ENCODE measurements at places on chromosomes 2 and 18.

DNA sequence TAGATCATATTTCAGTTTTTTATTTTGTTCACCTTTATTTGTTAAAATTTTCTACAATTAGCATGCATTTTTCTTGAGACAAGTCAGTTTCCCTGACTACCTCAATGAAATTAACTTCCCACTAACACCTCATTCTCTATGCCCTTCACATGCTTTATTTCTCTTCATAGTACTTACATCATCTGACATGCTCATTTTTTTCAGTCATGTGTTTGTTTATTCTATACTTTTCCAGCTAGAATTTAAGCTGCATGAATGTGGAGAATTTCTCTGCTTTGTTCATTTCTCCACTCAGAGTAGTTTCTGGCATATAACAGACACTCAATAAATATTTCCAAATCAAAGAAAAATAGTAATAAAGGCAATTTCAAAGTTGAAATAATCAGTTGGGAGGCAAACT is 78.9 kb upstream of the SCN7A start:
- DNase-seq: no peak

- DNase-seq: no peak
Observed at GRCh38 chr2:237652854-237653253, 25.5 kb downstream of the LRRFIP1 start.

DNA sequence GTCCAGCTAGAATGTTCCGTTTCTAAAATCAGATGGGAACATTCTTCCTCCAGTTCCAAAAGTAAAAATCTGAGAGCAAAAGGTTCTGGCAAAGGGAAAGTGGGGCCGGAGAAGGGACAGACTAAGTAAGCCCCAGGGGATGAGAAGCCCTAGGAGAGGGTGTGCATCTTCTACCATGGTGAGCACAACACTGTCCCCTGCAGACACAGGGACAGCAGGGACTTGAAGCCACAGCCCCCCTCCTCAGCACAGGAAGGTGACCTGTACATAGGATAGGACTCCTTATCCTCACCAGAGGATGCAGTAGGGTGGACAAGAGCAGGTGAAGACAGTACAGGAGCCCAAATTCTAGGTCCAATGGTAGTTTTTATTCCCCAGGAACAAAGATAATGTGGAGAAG is 12.6 kb upstream of the ATRAID start:
- DNase-seq: no peak

GRCh38 chr18:10872304-10872703 is 277.1 kb downstream of the PIEZO2 start:
- DNase-seq: no peak

- DNase-seq: no peak
Observed at GRCh38 chr2:187011206-187011832, 162.3 kb upstream of the ZSWIM2 start.

DNA sequence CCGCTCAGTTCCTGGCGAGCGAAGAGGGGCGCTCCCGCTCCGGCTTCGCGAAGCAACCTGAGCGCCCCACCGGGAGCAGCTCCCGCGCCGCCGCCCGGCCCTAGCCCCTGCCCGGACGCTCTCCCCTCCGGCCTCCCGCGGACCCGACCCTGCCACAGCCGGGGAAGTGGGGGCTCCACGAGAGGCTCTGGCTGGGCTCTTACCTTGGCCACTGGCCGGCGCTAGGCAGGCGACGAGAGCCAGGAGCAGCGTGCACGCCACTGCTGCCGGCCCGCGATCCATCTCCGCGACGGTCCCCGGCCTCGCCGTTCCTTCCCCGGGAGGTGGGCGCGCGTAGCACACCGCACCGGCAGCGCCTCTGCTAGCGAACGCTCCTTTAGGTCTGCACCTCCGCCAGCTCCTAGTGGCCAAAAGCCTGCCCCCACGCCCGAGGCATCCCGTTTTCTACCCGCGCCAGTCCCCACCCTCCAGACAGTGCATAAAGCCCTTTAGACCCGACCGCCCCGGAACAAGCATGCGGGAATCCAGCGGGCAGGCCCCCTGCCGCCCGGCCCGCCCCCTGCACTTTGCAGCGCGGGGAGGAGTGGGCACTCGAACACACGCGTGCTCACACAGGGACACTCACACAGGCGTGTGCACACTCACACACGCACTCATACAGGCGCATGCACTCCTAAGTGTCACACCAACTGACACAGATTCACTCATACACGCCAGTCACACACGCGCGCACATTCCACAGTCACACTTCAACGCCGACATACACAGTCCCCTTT is at the start of gene LRP2:
Gene LRP2, minus strand, starts transcription at position 417 of the 776 bp plus-strand sequence. Its CDS starts 135 bp downstream, at position 282.
- DNase-seq: no peak

GRCh38 chr2:203195331-203196036 is 43.3 kb upstream of the CYP20A1 start:
- DNase-seq: no peak

GRCh38 chr2:34664266-34664665 is 1065.2 kb upstream of the FAM98A start:
- no peak for DNase-seq

- DNase-seq: no peak
Observed at GRCh38 chr2:109247812-109248211, 118.8 kb downstream of the SH3RF3 start.

- no peak for DNase-seq
Observed at GRCh38 chr2:163734881-163735684, 725 bp downstream of the FIGN start.

GRCh38 chr2:226683944-226684562 is 115.6 kb downstream of the IRS1 start:
- no peak for DNase-seq

GRCh38 chr18:79381811-79382311 is 13.9 kb upstream of the NFATC1 start:
- DNase-seq: no peak

DNA sequence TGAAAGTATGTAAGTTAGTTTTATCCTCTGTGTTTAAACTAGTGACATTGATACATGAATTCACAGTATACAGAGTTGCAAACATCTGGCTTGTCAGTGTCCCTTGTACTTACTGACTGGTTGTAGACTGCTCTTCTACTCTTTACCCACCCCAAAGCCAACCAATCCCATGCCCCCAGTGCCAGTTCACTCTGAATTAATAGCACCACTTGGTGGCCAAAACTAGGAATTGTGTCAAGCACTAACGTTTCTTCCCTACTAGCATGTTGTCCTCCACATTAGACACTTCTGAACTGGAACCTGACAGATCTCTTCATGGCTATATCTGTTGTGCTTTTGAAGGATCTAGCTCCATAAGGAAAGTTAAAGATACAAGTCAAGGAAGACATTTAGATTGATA is 27.2 kb upstream of the OTX1 start:
- no peak for DNase-seq

DNA sequence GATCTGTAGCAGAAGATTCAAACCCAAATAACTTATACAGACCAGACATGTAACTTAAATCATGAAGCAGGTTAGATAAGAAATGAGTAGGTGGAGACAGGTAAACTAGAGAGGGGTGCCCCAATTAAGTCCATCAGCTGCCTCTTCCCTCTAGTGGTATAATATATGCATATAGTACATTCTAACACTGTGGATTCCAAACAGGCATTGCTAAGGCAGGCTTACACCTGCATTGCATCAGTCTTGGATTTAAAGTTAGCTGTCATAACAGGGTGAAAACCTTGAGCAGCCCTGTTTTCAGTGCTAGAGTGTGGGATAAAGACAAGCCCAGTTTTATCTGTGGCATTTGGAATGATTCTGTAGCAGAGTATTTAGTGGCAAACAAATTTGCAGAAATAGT is 63.4 kb downstream of the NYAP2 start:
- DNase-seq: no peak

DNA sequence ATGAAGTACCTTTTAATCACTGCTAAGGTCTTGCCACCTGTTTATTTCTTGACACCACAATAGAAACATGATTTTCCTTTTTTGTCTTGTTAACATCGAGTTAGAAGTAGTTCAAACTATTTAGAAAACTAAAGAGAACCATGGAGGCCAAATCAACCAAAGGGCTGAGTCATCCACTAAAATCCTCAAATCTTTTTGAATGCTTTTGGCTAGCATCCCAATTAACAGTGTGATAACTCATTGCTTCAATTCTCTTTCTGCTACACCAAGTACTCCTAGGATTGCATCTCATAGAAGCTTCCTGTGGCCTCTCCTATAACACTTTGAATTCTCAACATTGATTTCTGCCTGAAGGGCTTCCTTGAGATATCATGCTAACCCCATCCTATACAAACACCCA is 159.9 kb upstream of the MMADHC start:
- DNase-seq: no peak

GRCh38 chr2:11131166-11131920 is 23.9 kb upstream of the SLC66A3 start:
- no peak for DNase-seq

DNA sequence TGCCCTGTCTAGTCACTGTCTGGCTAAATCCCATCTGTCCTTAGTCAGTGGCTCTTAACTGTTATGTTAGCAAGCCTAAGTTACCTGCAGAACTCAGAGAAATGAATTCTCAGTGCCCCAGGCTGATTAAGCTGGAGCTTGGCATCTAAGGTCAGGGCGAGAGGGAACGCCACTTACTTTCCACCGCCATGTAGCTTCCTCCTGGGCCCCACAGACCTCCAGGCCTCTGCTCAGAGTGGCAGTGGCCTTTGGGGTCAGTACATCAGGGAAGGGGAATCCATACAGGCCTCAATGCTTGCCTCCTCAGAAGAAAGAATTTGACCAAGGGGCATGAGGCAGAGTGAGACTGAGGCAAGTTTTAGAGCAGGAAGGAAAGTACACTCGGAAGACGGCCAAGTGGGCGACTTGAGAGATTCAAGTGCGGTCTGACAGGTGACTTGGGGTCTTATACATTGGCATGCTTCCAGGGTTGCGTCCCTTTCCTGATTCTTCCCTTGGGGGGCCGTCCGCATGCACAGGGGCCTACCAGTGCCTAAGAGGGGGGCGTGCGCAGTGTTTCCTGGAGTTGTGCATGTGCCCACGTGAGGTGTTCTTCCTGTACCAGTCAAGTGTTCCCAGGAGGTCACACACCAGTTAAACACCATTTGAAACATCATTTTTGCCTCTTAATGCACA is 64.1 kb downstream of the EMILIN2 start:
- no peak for DNase-seq

GRCh38 chr2:157256626-157257025 is 879 bp upstream of the GALNT5 start:
- no peak for DNase-seq

- no peak for DNase-seq
Observed at GRCh38 chr2:34734662-34735061, 1135.6 kb upstream of the FAM98A start.

GRCh38 chr2:12515871-12516270 is 200.9 kb upstream of the TRIB2 start:
- no peak for DNase-seq

- no peak for DNase-seq
Observed at GRCh38 chr18:75679331-75679730, 251.8 kb upstream of the SMIM21 start.

DNA sequence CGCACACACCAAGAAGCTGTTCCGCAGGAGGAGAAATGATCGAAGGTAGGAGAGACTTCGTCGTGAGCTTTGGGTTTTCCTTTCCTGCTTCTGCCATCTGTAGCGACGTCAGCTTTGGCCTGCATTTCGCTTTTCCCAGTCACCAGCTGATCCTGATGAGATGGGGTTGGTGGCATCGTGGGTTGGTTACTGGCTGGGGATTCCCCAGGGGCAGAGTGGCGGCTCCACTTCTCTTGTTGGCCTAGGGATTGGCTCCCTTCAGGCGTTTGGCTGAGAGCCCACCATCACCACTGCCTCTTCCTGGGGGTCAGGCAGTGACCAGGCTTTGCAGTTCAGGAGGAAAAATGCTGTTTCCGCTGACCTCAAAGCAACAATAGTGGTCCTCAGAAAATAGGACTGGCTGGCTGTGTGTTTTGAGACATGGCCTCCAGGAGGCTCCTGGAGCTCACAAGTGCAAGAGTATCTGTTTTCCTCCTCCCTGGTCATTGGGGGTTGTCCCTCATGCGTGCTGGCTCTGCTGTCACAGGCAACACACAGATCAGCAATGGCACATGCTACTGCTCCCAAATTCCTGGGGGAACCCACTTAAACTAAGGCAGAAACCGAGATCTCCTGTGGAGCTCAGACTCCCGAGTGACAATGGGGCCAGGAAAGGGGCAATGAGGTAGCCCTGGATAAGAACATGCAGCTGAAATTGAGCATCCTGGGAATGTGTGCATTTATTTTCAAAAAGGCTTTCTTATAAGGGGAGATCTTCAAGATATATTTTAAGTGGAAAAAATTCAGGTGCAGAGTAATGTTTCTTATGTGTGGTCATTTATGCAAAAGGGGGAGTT is 173.0 kb downstream of the CTIF start:
- DNase-seq: no peak

- no peak for DNase-seq
Observed at GRCh38 chr18:37662099-37662498, 96.5 kb upstream of the CELF4 start.

DNA sequence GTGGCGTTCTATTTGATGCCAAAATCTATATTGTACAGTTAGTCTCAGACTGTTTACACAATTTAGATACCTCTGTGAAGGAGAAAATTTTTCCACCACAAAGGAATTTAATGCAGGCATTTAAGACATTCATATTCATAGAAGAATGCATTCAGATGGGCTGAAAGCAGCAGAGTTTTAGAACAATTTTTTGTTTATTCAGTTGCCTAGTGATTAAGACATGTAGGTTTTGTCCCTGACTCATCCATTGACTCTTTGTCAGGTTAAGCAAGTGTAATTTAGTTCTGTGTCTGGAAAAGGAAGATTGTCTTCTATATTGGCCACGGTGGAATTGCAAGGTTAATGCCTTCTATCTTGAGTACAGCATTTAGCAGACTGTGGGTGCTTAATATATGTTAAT is 515.0 kb downstream of the PARD3B start:
- no peak for DNase-seq

DNA sequence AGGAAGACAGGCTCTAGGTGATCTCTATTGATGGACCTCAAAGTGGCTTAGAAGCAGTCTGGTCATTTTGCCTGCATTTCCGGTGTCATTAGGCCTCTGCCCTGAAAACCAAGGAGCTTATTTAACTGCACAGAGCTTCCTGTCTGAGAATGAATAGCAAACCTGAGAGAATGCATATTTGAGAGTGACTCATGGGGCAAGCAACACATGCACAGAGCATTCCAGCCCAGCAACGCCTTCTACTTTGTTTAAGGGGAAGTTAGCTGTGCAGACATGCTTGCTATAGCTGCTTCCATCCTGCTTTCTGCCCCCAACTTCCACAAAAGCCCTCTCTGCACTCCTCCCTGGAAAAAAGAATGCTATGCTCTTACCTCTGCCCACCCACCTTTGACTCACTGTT is 232.8 kb downstream of the GRB14 start:
- DNase-seq: no peak

Measured in activated T-cell treated with anti-CD3 and anti-CD28 coated beads for 4 hours (primary cell).